ENCODE measurements at places on chromosomes 3 and 15. TPM values are rescaled to one million over a fixed set of nuclear protein-coding genes. Genes with fewer than 3 reads are reported as not detected.

The CCR9 gene
- polyA plus RNA-seq: 0.09 TPM

DNA sequence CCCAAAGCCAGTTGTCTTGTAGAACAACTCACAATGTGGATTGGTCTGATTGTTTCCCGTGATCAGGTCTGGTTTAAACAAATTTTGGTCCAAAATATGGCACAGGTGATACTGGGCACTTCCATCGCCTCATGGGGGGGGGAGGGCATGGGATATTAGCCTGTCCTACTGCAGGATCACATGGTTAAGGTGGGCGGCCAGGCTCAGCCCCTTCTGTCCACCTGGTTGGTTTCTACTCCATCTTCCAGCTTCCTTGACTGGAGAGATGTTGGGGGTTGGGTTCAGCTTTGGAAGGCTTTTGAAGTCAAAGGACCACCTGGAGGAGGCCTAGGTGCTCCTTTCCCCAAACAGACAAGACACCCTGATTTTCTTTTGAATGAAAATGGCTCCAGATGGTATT, 7.2 kb downstream of the KLF13 start:
- DNase-seq: no peak

DNA sequence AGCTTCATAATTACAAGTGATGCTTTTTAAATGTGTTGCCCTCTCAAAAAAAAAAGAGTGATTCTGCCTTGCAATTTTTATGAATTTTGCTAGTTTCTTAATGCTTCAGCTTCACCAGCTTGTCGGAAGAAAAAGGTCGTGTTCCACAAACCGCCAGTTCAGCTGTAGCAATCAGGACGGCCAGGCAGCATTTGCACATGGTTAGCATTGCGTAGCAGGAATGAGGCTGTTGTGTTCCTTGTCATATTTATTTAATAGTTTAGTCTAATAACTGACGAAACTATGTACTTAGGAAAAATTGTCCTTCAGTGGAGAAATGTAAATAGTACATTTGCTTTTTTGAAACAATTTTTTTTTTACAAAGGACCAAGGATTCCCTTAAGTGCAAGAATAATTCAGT, 64.9 kb upstream of the SELENOK start:
- DNase-seq: no peak

GRCh38 chr15:39472621-39473297, 108.1 kb upstream of the THBS1 start:
- peak; percentile 90 for DNase-seq

DNA sequence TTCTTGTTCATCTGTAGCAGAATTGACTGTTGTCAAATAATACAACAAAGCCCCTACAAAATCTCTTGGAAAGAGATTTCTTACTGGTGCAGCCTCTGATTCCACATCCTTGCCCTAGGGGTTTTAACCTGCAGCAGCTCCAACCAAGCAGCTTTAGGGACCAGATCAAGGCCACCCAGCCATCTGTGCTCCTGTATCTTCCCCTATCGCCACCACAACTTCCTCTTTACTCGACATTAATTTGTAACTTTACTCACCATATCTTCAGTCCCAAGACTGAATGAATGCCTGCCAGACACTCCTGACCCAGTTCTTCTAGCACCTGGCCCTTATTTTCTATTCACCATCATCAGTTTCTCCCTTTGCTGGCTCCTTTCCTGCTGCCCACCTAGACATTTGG, 156.6 kb upstream of the IL12A start:
- DNase-seq: no peak

The DLG1 gene
- polyA plus RNA-seq: 88.6 TPM

DNA sequence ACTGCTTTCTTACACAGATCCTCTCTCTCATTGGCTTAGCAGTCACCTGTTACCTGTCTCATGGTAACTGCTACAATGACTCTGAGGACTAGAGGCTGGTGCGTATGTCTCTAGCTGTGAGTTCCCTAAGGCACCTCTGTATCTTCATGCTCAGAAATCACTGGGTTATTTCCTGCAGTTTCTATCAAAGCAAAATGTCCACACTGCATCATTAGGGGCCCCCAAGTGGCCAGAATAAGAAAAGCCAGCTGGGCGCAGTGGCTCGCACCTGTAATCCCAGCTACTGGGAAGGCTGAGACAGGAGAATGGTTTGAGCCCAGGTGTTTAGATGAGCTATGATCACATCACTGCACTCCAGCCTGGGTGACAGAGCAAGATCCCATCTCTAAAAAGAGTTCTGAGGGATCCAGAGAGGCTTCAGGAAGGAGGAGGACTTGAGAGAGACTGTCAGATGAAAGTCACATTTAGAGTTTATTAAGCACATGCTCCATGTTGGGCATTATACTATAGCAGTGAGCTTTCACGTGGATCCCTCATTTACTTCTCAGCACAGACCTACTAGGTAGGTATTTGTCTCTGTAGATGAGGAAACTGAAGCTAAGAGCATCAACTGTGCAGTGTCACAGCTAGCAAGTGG, 2.3 kb upstream of the VPS18 start:
- DNase-seq: no peak

The GALNT15 gene
- 2.7 TPM for polyA plus RNA-seq

The CATSPER2 gene
- polyA plus RNA-seq: 14.4 TPM

DNA sequence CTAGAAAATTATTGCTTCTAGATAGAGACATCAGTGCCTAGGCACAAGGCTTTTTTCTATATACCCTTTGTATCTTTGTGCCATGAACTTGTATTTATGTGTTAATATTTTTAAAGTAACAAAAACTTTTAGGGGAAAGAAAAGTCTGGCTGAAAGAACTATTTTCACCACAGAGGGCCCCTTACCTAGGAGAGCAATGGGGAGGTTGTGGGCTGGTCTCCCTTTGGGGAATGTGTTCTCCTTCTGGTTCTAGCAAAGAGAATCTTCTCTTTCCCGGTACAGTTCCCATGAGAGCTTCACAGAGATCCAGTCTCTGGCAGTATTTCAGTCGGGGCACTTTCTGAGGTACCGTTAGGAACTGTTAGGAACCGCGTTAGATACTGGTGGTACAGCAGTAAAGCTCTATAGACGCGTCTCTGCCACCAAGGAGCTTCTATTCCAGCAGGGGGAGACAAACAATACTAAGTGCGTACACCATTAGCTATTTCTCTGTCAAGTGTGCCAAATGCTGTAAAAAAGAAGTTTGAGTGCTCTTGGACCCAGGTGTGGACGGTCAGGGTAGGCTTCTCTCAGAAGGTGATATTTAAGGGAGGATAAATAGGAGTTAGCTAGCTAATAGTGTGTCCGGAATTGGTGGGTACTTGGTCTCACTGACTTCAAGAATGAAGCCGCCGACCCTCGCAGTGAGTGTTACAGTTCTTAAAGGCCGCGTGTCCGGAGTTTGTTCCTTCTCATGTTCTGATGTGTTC, 4.6 kb upstream of the EPB42 start:
- peak; percentile 19 for DNase-seq

GRCh38 chr15:31270767-31271166, 55.9 kb upstream of the KLF13 start:
- no peak for DNase-seq

- no peak for DNase-seq
Measured at GRCh38 chr3:114307222-114307830, 13.5 kb downstream of the TIGIT start.

GRCh38 chr15:100651253-100651652, 48.9 kb downstream of the ASB7 start:
- DNase-seq: no peak

The GOLGA8S gene
- polyA plus RNA-seq: 0.41 TPM

The TRNT1 gene
- 28.3 TPM for polyA plus RNA-seq

The GHRL gene
- 2.7 TPM for polyA plus RNA-seq

The IL16 gene
- polyA plus RNA-seq: 5.4 TPM

The CLSTN2 gene
- polyA plus RNA-seq: 0.92 TPM

The CACNA2D3 gene
- polyA plus RNA-seq: 2.1 TPM
